ENCODE measurements at places on chromosomes 4 and X.

GRCh38 chr4:59374416-59374815 lies 1825.7 kb upstream of the ADGRL3 start:
- no peak for DNase-seq

DNA sequence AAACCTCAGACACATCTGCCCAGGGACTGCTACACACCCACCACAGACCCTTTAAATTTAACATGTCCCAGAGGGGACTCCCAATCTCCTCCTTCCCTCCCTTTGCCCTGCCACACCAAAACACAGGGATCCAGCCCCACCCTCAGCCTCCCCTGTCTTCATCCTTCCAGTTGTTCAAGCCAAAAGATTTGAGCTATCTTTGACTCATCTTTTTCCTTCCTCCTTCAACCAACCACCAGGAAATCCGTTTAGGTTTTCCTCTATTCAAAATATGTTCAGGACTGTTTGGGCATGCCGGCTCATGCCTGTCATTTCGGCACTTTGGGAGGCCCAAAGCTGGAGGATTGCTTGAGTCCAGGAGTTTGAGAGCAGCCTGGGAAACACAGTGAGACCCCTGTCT lies 6.9 kb upstream of the STK32B start:
- no peak for DNase-seq

DNA sequence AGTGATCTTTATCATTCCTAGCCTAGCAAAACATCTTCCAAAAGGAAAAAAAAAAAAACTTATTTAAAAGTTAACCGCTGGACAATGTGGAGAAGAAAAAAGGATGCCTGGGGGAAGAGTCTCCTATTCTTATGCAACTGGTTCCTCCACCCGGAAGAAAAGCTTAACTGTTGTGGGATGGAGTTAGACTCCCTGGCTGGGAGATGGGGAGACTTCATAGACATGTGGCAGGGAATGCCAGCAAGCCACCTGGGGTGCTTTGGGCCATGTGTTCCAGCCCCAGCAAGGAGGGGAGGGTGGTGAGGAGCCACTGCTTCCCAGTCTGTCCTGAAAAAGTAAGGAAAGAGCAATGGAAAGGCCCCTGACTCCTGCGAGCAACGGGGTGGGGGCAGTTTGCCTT lies 119.4 kb upstream of the SPIN4 start:
- DNase-seq = no peak

- no peak for DNase-seq
Measured at GRCh38 chr4:105147553-105148161, 981 bp downstream of the TET2 start.

- no peak for DNase-seq
Measured at GRCh38 chr4:36332023-36332781, 50.8 kb downstream of the DTHD1 start.

GRCh38 chr4:110639207-110640090 lies 16.6 kb upstream of the PITX2 start:
- no peak for DNase-seq

DNA sequence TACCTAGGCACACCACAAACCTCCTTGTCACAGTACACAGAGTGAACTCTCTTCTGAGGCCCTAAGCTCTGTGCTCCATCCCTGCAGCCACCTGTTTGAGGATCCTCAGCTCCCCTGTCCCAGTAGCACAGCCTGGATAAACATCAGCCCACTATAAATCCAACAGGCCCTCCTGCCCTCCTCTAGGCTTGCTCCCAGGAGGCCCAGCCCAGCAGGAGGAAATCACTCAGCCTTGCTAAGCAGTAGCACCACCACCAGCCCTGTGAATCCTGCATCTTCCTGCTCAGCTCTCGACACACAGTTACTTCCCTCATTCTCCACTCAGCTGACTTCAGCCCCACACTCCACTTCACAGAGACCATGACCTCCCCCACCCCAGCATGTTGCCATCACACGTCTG lies 273.9 kb downstream of the BCOR start:
- DNase-seq = no peak

DNA sequence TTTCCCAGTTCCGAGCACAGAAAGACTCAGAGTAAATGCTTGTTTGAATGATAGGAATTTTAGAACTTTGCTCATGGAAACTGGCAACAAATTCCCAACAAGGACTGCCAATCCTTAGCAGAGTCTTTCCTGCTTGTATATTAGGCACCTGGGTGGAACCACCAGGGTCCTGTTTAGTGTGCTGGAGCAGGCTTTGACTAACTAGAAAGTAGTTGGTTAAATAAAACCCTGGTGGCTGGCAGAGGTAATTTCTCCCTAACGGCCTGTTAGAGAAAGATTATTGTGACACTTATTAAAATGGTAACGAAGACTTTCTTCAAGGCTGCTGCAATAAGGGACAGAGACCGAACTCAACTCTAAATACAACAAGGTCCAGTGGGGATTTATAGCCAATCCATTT lies 103.6 kb upstream of the TEX13D start:
- DNase-seq = no peak

GRCh38 chrX:36414056-36414455 lies 494.5 kb downstream of the CFAP47 start:
- DNase-seq = no peak

DNA sequence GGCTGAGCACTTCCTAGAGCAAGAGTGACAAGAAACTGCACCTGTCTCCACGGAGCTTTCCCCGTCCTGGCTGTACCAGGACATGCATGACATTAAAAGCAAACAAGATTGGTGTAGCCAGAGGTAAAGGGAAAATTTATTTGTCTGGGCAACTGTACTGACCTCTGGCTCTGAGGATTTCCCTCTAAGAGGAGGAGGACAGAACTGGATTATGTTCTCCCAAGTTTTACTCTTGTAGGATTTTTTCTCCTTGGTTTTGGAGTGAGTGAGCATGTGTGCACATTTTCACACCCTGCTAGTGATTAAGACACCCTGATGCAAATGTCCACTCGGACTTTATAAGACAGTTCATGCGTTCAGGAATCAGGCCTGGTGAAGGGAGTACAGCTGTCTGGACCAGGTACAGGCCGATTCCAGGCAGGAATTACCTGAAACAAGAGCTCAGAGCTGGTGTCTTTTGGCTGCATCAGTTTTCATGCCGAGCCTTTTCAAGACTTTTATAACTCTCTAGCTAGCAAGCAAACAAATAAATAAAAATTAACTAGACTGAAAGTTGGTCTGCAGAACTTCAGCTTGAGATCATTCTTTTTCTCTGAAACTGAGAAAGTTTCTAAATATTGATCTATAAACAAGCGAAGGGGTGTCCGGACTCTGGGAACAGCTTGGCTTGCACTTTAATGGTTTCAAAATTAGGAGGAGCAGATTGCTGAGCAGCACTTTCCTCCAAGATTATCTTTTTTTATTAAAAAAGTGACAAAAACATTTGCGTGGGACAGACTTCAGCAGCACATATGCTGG lies 51.3 kb upstream of the SPRY1 start:
- DNase-seq = no peak

DNA sequence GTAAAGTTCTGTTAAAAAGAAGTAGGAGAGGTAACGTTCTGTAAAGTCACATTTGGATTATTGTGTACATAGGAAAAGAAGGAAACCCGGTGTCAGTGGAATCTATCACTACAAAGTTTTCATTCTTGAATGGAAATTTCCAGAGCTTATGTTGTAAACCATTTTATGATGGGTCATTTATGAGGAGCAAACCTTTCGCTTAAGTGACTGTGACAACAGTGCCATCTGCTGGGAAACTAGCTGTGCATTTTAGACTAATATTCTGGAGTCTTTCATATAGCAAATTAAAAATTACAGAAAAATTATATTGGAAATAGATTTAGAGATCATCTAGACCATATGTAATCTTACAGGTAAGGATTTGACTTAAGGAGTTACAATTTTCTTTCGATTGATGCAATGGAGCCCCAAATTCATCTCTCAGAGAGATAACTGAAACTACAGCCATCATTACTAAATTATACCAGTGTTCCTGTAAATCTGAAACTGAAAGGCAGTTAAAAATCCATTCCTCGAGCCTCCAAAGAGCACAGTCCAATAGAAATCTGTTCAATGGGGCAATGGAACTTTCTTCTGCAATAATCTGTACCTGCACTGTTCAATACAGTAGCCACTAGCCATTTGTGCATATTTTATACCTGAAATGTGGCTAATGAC lies 26.9 kb downstream of the ASB9 start:
- no peak for DNase-seq

GRCh38 chr4:98620087-98620784 lies 38.2 kb downstream of the TSPAN5 start:
- DNase-seq = no peak

DNA sequence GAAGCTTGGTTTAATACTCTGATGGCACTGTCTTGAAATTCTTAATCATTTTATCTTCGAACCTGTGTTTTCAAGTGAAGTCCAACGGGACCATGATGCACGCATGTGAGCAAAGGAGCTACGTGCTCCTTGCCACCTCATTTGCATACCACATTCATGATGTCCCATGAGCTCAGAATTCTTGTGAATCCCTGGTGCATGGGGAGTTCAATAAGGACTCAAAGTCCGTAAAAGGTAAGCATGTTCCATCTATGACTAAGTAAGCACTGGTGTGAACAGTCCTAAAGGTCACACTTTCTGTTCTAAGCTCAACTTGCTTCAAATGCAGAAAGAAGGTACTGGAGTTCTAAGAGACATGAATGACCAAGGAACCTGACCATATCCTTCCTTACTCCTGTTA lies 13.1 kb upstream of the GPM6B start:
- no peak for DNase-seq

DNA sequence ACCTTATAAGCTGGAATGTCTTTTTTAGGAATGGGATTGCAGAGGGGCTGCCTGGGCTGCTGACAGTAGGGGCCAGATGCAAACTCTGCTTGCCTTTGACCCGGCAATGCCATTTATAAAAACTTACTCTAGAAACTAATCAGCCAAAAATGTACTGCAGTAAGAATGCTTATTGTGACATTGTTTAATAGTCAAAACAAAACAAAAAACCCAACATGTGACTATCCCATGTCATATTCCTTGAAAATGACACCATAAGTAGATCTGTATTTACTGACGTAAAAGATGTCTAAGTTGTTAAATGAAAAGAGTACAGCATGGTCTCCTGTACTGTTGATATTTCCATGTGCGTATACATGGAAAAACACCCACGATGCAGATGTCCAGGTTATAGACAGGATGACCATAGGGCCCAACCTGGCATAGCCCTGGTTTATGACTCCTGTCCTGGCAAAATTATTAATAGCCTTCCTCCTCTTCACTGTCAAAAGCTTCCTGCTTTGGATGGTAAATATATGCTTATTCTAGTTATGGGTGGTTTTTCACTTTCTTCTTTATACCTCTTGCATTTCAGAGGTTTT lies 138.9 kb downstream of the PTTG2 start:
- DNase-seq = no peak

DNA sequence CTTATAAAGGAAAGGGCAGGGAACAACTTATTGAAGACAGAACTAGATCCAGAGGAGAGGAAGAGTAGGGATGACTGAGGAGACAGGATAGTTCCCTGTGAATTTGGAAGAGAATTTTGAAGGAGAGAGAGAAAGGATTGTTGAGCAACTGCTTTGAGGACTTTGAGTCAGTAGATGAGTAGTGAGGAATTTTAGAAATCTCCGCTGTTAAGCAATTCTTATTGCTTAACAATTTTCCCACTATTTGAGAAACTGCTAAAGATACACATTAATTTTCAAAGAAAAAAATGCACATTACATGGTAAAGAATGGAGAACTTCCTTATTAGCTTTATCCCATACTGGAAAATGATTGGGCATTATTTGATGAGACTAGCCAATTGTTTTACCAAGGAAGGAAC lies 116.3 kb upstream of the NRK start:
- no peak for DNase-seq

- no peak for DNase-seq
Measured at GRCh38 chr4:57318703-57319102, 208.5 kb upstream of the IGFBP7 start.

DNA sequence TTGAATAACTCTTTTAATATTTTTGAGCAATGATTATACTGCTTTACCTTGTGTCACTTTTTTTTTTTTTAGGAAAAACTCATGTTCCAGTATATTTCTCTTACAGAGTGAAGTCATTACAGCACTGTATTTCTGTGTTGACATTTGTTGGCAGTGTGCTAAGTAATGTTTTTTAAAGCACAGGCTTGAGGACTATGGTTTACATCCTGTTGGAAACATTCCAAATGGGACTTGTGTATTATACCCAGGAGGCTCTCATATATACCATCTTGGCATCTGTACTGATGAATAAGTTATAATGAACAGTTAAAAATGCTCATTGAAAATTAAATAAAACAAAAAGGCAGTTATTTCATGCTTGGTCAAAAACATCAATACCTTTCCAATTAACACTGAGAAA lies 33.8 kb downstream of the CEP44 start:
- DNase-seq = no peak

GRCh38 chrX:136021903-136022302 lies 36.7 kb downstream of the SLC9A6 start:
- DNase-seq = no peak

- no peak for DNase-seq
Measured at GRCh38 chr4:1984406-1985191, 24.2 kb downstream of the NELFA start.

DNA sequence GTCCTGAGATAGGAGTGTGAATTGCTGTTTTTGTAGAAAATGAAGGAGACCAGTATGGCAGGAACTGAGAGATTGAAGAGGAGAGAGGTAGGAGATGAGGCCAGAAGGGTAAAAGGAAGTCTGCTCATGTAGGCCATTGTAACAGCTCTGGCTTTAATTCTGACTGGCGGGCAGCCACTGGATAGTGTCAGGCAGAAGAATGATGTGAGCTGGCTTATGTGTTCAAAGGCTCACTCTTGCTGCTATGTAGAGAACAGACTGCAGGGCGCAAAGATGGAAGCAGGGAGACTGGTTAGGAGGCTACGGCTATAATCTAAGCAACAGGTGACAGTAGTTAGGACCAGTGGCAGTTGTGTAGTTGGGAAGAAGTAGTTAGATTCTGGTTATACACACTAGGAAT lies 160.2 kb upstream of the FGF13 start:
- DNase-seq = no peak

DNA sequence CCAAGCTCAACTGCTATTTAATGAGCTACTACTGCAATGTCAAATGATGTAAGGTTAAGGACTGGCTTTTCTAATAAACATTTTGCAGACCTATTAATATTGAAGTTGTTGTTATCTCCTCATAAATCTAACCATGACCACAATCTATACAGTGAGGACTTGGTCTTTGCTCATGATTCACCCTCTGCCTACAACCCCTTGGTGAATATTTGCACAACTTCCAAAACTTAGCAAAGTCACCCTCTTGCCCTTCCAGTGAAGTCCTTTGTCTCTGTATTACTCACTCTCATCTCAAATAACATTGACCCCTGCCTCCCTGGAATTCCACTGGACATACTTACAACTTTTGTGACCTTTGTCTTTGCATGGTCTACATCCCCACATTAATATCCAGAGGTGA lies 204.5 kb downstream of the KCNIP4 start:
- no peak for DNase-seq

DNA sequence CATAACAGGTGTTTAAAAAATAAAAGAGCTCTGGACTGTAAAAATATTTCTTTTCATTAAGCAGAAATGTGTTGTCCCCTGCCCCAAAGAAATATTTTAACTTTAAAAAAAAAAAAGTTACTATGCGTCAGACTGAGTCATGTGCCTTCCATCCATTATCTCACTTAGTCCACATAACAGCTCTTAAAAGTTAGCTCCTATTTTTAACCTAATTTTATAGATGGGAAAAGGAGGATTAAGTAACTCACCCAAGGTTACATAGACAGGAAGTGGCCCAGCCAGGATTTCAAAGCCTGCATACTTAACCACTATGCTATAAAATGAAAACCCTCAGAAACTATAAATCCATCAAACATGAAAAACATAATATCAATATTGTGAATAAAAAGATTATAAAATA lies 97.7 kb downstream of the MANBA start:
- no peak for DNase-seq

- DNase-seq = no peak
Measured at GRCh38 chr4:78765432-78766006, 10.6 kb upstream of the BMP2K start.

GRCh38 chr4:154502111-154502510 lies 10.5 kb upstream of the DCHS2 start:
- no peak for DNase-seq
